RWPE1 (cell line): ENCODE measurements at places on chromosomes 4 and X.

DNA sequence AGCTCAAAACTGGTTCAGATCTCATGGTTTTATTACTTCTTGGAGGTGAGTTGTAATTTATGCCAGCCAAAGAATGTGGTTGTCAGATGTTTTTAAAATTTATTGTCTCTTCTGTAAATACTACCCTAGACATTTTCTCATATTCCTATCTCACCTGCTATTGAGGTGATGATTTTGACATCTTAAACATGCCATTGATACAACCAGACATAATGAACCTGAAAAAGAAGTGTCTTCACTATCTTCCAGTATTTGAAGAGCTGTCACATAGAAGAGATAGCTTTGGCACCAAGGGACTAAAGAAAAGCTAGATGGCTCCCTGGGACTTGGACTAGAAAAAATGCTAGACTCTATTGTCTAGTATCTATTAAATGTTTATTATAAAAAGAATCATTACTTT is 155.7 kb downstream of the RAP1GDS1 start:
- no peak for DNase-seq

- no peak for DNase-seq
These were observed 46.5 kb downstream of the JAKMIP1 start for GRCh38 chr4:6153874-6154273.

GRCh38 chr4:175935016-175935661 is 123.1 kb upstream of the GPM6A start:
- DNase-seq = peak; percentile 42

DNA sequence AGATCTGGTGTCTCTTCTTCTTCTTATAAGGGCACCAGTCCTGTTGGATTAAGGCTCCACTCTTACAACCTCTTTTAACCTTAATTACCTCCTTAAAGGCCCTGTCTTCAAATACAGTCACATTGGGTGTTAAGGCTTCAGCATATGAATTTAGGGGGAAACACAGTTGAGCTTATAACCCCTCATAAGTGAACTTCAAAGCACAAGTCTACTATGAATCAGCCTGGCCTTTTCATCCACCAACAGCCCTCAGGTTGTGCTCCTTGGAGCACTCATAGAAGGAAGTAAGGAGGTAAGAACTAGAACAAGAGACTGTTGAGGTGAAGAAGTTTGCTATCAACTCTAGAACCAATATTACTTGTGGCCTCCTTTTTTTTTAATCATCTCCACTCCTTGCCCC is 18.8 kb upstream of the TBC1D9 start:
- no peak for DNase-seq

- DNase-seq = no peak
These were observed 1.1 kb downstream of the MECP2 start for GRCh38 chrX:154096140-154097002.

- DNase-seq = no peak
These were observed 43.6 kb upstream of the PHOX2B start for GRCh38 chr4:41792166-41792565.

- peak; percentile 3 for DNase-seq
These were observed 40.9 kb upstream of the IL13RA2 start for GRCh38 chrX:115058276-115058675.

DNA sequence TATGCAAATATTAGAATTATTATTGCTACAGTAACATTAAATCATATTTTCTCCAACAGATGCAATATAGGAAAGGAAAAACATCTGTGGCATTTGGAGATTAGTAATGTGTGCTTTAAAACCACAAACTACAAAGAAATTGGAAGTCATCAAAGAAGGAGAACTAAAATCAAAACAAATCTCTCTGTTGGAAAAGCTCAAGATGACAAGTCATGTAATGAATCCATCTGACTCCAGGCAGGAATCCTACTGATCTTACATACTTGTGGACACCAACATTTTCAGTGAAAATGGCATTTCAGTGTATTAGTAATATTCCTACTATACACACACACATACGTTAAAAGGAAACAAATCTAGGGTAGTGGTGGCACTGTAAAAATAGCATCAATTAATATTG is 98.2 kb downstream of the SLC39A8 start:
- no peak for DNase-seq

DNA sequence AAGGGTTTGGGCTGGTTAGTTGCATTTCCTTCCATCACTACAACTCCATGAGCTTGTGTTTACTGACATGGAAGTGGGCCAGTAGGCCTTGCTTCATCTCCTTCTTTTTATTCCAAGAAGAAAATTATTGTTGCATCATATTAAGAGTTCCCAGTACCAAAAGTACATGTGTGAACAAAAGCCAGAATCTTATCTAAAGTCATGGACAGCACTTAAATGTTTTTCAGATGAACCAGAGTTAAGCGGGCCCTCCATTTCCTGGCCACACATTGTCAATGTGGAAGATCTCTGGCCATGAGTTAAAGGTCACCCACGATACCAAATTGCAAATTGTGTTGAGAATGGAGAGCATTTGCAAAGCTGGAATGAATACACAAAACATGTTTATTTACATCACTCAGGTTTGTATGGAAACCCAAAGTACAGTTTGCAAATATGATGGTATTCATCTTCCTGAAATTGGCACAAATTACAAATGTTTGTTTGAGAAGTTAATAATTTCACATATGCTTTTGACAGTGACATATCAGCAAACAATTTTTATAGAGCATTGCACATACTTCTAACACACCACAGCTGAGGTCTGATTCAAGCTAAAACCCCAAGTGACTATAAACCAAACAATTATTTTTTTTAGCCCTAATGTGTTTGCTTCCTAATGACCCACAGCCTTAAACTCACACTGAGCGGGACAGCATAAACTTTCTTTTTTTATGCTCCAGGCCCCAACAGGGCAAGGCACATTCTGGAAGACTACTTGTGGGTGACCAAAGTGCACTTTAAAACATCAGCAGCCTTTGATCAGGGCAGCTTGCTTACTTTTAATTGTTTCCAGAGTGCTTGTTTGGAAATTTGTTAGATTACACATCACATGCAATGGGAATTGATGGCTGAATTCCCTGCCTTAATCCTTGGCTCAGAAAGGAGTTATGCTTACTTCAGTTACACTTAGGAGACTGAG is 502.9 kb upstream of the SLIT2 start:
- DNase-seq = peak; percentile 0

DNA sequence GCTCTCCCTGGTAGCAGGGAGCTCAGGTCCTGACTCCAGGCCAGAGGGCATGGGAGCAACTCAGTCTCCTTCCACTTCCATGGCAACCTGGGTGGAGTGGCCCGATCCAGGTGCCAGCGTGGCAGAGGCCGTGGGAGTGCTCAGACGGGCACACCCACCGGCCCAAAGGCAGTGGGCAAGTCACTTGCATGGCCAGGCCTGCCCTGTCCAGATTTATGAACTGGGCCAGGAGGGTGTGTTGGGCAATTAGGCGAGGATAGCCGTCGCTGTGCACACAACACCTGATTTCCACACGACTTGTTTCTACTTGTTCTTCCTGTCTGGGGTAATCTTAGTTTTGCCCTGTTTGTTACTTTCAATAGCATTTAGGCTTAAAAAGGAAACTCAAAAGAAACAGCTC is 55.5 kb upstream of the NYX start:
- DNase-seq = peak; percentile 55
